ENCODE measurements at places on chromosomes 3 and 15.

DNA sequence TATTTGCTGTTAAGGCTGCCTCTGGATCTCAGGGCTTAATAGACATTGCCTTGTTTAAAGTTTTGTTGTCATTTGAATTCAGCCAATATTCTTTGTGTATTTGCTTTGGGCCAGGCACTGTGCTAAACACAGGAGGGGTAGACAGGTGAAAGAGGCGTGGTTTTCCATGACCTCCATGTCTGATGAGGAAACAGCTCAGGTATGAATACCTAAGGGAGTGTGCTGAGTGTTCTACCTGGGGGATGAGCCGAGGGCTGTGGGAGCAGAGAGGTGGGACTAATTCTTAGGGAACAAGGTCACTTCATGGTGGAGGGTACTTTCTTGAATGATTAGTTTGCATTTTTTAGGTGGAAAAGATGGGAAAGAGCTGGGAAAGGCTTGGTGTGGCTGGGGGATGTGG lies 108.2 kb downstream of the THSD4 start:
- DNase-seq: no peak

DNA sequence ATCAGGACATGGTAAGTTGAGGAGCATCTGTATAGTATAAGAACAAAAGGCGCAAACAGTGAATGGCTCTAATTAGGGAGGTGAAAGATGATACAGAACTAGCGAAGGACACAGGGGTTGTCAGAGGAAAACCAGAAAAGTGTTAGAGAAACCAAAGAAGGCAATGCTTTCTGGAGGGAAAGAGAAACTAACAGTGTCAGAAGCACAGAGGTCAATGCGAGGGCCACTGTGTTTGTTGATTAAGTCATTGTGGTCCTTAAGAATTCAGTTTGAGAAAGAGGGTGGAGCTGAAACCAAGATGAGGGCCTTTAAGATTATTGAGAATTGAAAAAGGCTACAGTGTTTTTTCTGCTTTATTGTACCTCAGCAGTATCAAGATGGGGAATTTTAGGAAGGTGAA lies 28.8 kb downstream of the ATG7 start:
- DNase-seq: no peak

DNA sequence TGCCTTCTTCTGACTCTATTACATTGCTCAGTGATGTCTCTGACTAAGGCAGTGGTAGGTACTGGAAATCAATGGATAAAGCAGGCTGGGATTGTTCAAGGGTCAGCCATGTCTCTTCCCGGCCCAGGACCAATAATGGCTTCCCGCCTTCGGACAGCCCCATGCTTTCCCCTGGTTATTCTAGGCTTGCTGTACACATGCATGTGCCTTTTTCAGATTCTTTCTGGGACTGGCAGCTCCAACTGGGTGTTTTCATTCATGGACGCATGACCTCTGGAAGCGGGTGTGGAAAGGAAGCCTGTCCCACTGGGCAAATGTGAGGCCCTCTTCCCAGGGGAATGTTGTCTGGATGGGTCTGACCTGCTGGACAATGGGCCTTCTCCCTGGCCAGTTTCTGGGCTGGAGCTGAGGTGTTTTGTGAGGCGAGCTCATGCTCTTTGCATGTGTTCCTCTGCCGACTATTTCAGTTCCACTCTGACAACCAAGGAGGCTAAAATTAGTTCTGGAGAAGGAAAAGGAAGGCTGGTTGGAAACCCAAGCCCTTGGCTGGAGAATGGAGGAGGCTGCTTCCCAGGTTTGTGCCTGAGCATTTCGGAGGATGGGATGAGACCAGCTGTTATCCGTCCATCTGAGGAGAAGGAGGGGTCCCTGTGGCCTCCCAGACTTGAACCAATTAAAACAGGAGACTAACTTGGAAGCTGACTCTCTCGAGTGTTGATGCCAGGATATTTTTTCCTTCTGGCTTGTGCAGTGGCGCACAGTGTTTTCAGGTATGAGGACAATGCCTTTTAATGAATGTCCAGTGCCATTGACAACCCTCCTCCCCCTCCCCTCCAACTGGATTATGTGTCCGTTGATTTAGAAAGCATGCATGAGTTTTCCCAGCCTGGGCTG lies 6.9 kb downstream of the ACVR2B start:
- no peak for DNase-seq

- no peak for DNase-seq
Observed at GRCh38 chr3:52844290-52844975, 9.6 kb upstream of the MUSTN1 start.

DNA sequence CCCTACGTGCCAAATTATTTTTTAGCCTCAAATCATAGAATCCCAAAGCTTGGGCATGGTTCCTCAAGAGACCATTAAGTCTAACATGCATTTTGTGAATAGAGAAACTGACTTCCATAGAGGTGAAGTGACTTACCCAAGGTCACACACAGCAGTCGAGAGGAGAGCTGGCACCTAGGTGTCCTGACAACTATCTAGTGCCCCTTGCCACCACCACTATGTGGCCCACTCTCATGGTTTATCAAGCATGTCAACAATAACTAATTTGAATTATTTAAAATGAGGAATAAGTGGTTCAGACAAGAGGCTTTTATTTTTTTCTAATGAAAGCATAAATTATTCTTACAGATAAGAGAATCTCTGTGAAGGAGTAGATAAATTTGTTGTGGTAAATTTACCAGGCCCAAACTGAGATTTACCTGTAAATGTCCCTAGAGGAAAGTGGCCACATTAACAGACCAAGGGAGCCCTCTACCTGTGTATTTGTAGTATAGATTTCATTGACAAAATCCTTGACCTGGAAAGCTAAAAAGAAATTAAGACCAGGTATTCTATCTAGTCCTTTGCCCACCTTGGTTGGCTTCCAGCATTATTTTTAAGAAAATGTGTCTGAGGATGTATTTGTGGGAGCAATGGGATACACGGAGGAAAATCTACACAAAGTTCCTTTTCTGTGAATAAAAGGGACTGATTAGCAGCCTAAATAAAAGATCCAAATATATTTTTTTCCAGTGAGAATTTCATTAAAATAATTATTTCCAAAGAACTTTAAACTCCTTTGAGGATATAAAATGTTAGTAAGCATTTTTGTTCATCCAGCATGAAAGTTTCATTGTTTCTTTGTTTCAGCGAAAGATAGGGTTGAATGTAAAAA lies 49.1 kb downstream of the IQCH start:
- DNase-seq: peak; percentile 48

GRCh38 chr3:18064586-18064985 lies 322.2 kb upstream of the TBC1D5 start:
- DNase-seq: no peak

DNA sequence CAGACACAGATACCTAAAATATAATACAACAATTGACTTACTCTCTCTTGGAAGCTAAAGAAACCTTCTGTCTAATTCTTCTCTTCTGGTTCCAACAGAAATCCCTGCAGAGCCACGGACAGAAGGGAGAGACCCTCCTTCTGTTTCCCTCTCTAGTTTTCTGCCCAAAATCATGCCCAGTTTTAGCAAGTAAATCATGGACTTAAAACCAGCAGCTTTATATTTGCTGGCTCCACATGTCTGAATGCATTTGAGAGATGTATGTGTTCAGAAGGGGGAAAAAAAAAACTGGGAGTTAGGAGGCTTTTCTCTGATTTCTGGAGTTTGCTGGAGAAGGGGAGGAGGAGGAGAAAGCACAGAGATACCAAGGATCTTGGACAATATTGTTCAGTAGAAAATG lies 147.1 kb downstream of the LSAMP start:
- no peak for DNase-seq

GRCh38 chr15:89400116-89400781 lies 65.6 kb upstream of the POLG start:
- peak; percentile 33 for DNase-seq

DNA sequence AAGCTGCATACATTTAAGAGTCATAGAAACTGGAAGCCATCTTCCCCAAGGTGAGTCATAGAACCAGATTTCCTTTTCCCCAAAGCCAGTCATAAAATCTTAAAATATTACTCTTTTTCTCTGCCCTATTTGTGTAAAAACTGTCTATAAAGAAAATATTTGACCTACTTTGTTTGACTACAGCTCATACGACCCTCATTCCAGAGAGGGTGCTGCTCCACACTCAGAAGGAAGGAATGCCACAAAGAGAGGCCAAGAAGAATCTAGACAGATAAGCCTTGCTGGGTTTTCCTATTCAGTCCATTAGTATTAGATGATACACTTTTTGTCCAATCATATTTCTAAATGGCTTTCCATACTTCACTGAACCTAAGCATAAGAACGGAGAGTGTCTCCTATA lies 671.6 kb upstream of the SGO1 start:
- DNase-seq: no peak

DNA sequence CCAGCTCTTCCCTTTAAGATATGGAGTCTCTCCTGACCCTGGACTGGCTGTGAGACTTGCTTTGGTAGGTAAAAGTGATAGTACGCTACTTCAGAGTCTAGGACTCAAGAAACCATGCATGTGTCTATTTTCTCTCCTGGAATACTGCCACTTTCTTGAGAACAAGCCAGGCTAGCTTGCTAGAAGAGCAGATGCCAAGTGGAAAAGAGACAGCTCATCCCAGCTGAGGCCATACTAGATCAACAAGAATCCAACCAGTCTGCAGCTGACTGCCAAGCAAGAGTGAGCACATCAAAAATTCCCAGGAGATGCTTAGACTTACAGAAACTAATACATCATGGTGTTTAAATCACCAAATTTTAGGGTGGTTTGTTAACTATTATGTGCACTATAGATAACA lies 208.3 kb upstream of the RBMS3 start:
- no peak for DNase-seq

DNA sequence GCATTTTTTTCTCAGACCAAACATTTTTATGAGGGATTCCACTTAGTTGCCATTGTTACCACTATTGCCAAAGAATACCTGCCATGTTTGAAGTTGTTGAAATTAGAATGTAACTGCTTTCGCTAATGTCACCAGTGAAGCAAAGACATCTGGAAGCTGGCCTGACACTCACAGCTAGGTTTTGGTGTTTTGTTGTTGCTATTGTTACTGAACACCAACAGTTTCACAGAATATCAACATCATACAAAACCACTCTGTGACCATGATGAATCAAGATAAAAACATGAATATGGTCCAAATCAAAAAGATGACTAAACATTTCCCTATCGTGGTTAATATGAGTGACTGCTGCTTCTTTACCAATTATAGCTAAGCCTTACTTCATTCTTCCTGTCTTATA lies 6.9 kb upstream of the CFAP20DC start:
- DNase-seq: no peak

- no peak for DNase-seq
Observed at GRCh38 chr15:70264738-70265465, 167.2 kb upstream of the TLE3 start.

- no peak for DNase-seq
Observed at GRCh38 chr15:51759557-51760070, 8.2 kb downstream of the TMOD2 start.

DNA sequence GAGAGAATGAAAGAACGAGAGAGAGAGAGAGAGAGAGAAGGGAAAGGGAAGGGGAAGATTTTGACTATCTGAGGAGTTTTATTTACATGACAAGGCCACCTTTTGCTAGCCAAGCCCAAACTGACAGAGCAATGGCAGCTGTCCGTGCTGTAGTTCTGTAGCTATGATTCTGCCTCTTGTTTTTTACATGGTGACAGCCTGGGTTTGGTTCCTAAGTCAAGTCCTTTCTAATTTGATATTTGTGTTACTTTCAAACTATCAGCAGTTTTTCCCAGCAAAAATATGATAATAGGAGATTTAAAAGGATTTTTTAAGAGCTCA lies 26.3 kb upstream of the MFGE8 start:
- DNase-seq: no peak

GRCh38 chr3:1404270-1404962 lies 311.6 kb downstream of the CNTN6 start:
- peak; percentile 36 for DNase-seq

- no peak for DNase-seq
Observed at GRCh38 chr15:84934942-84935729, 46.5 kb upstream of the PDE8A start.

DNA sequence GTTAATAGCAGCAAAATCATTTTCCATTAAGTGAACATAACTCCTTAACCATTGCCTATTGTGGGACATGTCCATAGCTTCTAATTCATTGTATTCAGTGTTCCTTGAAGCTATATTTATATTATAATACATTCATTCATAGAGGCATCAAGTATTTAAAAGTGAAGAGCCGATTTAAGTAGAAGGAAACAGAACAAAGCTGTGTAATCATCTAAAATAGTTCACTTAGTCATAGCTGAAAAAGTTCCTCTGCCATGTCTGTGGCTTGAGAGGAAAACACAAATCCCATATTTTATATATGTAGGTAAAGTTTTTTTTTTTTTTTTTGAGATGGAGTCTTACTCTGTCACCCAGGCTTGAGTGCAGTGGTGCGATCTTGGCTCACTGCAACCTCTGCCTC lies 54.5 kb downstream of the TMEM108 start:
- DNase-seq: no peak

DNA sequence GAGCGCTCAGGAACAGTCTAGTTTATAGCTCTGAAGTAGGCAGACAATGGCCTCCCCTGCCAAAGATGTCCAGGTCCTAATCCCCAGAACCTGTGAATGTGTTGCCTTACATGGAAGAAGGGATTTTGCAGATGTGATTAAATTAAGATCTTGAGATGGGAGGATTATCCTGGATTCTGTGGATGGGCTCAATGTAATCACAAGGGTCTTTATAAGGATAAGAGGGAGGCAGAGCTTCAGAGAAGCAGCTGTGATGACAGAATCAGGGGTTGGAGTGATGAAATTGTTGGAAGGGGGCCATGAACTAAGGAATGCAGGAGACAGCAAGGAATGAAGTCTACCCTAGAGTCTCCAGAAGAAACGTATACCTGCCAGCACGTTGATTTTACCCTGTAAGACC lies 14.0 kb upstream of the GK5 start:
- no peak for DNase-seq

DNA sequence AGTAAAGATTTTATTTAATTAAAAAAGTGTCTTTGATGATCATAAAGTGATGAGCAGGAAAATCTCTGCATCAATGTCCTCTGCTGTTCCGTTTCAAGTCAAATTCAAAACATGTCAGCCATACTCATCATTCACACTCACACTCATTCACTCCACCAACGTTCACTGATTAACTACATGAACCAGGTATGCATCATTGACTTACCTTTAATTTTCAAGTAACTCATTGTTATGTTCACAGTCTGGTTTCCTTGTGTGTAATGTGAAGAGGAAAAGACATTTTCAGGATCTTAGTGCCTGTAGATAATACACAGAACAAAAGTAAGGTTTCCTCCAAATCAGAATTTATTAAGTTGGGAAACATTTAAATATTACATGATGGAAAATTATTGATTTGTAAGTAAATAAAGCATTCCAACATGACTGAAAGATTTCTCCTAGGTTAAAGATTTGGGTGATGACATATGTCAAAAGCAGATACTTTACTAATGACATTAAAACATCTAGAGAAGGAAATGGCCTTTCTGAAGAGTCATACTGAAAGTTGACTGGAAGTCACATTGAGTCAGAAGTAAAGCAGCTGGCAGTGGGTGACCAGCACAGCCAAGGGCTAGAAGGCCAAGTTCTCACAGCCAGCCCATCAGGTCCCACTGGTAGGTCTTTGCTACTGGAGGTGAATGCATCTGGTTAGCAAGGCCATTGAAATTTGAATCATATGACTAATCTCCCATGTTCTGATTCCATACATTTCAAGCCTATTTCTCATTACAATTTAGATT lies 251.9 kb downstream of the CDIN1 start:
- DNase-seq: no peak

- DNase-seq: no peak
Observed at GRCh38 chr3:73442152-73442551, 182.6 kb downstream of the PDZRN3 start.

DNA sequence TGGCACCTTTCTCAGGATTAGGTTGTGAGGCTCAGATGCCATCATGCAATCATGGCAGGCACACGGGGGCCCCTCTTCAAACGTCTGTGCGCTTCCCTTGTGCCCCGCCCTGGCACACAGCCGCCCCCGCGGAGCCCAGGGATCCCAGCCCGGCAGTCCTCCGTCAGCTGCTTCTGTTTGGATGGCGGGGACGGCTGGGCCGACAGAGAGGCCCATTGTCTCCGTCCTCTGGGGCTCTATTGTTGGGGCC lies 849 bp upstream of the HDAC11 start:
- DNase-seq: no peak
